ENCODE measurements at places on chromosomes 13 and 19.

DNA sequence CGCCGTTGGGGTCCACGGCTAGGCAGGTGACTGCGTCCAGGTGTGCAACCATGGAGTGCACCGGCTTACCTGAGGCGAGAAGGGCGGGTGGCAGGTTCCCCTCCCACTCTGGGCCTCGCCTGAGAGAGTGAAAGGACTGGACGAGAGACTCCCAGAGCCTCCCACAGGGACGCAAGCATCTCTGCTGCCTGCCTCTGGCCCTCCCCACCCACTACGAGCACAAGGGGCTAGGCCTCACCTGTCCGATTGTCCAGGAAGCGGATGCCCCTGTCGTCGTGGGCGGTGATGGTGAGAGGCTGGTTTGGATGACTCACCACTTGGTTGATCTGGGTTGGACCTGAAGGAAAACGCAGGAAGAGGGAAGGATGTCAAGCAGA lies 5.1 kb upstream of the PRKD2 start:
- no peaks in the 10 kb centered on the region for H3K27me3 ChIP-seq
- H3K4me1 ChIP-seq: peaks cover 15% of the 10 kb centered on the region
- no peak overlapping the region for H3K4me3 ChIP-seq
- no peak overlapping the region for H3K27ac ChIP-seq
- peaks cover 18% of the 10 kb centered on the region for H3K36me3 ChIP-seq

DNA sequence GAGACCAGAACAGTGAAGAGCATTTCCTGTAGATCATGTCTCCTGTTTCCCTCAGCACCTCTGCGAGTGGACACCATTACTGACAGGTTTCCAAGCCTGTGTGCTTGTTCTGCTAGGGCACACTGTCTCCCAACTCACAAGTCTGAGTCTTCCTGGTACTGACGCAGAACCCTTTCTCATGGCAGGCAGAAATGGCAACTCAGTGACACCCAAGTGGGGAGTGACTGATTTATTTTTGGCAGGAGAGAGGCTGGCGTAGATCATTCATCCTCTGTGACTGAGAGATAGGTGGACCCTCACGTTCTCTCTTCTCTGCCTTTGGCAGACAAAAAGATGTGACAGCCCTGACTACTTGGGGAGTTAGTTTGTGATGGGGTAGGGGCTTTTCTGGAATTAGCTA lies 183.4 kb downstream of the RFC3 start:
- no peak overlapping the region for H3K4me3 ChIP-seq
- no peaks in the 10 kb centered on the region for H3K36me3 ChIP-seq
- DNase-seq: no peak
- no peak overlapping the region for H3K27ac ChIP-seq
- H3K27me3 ChIP-seq: no peaks in the 10 kb centered on the region

GRCh38 chr19:18418483-18419194 lies 559 bp upstream of the SSBP4 start:
- no peak for DNase-seq
- H3K4me3 ChIP-seq: peak overlapping the region; percentile 70
- H3K4me1 ChIP-seq: peaks cover 54% of the 10 kb centered on the region
- no peaks in the 10 kb centered on the region for H3K36me3 ChIP-seq

GRCh38 chr19:44303976-44304568 lies 753 bp downstream of the ZNF235 start:
- no peaks in the 10 kb centered on the region for H3K36me3 ChIP-seq
- no peaks in the 10 kb centered on the region for H3K4me1 ChIP-seq
- peak; percentile 37 for DNase-seq
- H3K4me3 ChIP-seq: peak overlapping the region; percentile 92
- H3K27me3 ChIP-seq: no peaks in the 10 kb centered on the region

- peak; percentile 96 for DNase-seq
- H3K27me3 ChIP-seq: no peaks in the 10 kb centered on the region
- no peaks in the 10 kb centered on the region for H3K4me1 ChIP-seq
- H3K4me3 ChIP-seq: no peak within 1 kb of the TSS
- H3K27ac ChIP-seq: peak within 1 kb of the TSS; percentile 34
- H3K36me3 ChIP-seq: no peaks in the 10 kb centered on the region
Measured at GRCh38 chr13:97953376-97953970, at the start of gene IPO5. TSS of gene IPO5 (plus strand) at chr13:97953675. CDS start at chr13:97976697, 23,022 bp downstream.

- H3K4me1 ChIP-seq: peaks cover 3% of the 10 kb centered on the region
- no peaks in the 10 kb centered on the region for H3K36me3 ChIP-seq
- H3K27me3 ChIP-seq: no peaks in the 10 kb centered on the region
- no peak overlapping the region for H3K4me3 ChIP-seq
- no peak overlapping the region for H3K27ac ChIP-seq
- DNase-seq: no peak
Measured at GRCh38 chr19:46755853-46756543, 9.7 kb upstream of the STRN4 start.

DNA sequence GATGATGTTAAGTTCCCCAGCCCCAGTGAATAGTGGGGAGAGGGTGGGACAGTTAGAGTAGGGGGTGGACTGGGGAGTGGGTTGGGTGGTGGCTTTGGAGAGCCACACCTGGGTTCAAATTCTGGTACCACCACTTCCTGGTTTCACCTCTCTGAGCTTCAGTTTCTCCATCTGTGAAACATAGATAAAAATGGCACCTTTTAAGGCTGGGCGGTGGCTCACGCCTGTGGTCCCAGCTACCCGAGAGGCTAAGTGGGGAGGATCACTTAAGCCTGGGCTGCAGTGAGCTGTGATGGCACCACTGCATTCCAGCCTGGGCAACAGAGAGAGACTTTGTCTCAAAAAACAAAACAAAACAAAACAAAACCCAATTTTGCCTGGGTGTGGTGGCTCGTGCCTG lies 5.9 kb downstream of the VAV1 start:
- no peaks in the 10 kb centered on the region for H3K36me3 ChIP-seq
- no peaks in the 10 kb centered on the region for H3K27me3 ChIP-seq

- H3K27me3 ChIP-seq: peaks cover 24% of the 10 kb centered on the region
- H3K4me1 ChIP-seq: peaks cover 14% of the 10 kb centered on the region
- H3K4me3 ChIP-seq: no peak overlapping the region
- H3K27ac ChIP-seq: no peak overlapping the region
- no peak for DNase-seq
Measured at GRCh38 chr19:32676895-32677359, 1.3 kb downstream of the RGS9BP start.

Data from astrocyte (in vitro differentiated cells and primary cell).